ENCODE measurements at places on chromosomes 11 and 22.

GRCh38 chr11:1302461-1303125 lies 6.8 kb downstream of the TOLLIP start:
- DNase-seq, result no peak

DNA sequence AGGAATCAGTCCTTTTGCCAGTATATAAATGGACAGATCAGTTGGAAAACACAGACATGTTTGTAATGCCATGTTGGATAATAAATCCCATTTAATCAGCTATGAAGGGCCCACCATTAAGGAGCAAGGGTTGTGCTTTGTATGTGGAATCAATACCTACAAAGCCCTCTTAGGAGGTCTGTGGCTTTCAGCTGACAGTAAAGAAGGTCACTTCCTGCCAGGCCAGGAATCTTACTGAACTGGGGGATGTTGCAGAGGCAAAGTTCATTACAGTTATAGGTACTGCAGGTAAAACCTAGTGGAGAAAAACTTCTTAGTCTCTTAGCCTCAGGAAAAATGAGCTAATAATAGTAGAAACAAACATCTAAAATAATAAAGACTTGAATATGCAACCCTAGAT lies 129.5 kb downstream of the FAM76B start:
- DNase-seq, result no peak

DNA sequence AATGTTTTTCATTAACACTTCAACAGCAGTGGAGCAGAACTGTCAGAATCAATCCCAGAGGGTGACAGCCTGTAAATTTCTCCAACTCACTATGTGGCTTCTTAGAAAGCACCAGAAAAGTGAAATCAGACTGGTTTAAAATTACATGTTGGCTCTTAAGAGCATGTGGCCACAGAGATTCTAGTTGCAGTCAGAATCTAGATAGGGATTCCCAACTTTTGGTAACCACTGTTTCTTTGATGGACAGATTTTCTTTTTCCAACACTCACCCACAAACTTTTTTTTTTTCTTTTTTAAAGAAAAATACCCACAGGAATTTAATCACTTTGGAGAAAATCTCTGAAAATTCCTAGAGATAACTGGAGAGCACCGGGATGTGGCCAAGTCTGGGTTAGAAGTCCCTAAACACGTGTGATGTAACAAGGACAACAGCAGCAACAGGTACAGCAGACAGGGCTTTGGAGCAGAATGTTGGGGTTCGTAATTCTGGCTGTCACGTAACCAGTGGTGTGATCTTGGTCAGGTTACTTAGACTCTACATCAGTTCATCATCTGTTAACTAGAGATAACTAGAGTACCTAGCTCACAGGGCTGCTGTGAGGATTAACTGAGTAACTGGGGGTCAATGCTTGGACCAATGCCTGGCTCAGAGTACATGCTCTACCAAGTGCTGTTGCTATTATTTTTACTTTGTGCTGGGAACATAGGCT lies 100.1 kb downstream of the NAT10 start:
- DNase-seq, result no peak

GRCh38 chr11:6755303-6755952 lies 16.3 kb downstream of the OR2AG2 start:
- DNase-seq, result peak; percentile 41

GRCh38 chr11:117423046-117423575 lies 95.5 kb downstream of the CEP164 start:
- DNase-seq, result no peak

GRCh38 chr22:32809786-32810554 lies 8.5 kb downstream of the TIMP3 start:
- DNase-seq, result no peak

DNA sequence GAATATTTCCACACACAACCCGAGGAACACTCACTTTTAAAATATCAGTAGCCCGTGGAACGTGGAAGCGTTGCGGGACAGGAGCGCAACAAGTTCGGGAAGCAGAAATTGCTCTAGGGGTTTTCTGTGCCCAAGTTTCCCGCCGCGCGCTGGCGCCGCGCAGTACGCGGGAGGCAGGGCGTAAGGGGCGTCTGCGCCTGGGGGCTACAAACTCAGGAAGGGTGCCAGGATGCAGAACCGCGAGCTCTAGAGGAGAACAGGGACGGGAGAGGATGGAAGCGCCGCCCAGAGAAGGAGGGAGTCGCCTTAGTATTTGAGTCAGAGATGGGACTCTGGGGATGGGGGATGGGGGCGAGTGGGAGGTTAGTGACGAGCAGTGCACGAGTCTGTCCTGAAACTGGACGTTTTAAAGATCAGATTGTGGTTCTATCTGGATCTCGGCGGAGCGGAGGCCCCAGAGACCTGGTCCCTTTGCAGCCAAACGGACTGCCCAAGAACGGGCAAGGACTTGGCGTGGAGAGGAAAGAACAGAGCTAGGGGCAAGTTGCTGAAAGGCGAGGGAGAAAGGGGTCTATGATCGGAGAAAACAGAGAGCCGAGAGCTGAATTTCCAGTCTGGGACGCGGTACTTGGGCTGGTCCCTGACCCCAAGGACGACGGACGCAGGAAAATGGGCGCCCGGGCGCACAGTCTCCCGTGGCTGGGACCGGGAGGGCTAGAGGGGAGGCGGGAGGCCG lies 4.7 kb downstream of the BSX start:
- no peak for DNase-seq

DNA sequence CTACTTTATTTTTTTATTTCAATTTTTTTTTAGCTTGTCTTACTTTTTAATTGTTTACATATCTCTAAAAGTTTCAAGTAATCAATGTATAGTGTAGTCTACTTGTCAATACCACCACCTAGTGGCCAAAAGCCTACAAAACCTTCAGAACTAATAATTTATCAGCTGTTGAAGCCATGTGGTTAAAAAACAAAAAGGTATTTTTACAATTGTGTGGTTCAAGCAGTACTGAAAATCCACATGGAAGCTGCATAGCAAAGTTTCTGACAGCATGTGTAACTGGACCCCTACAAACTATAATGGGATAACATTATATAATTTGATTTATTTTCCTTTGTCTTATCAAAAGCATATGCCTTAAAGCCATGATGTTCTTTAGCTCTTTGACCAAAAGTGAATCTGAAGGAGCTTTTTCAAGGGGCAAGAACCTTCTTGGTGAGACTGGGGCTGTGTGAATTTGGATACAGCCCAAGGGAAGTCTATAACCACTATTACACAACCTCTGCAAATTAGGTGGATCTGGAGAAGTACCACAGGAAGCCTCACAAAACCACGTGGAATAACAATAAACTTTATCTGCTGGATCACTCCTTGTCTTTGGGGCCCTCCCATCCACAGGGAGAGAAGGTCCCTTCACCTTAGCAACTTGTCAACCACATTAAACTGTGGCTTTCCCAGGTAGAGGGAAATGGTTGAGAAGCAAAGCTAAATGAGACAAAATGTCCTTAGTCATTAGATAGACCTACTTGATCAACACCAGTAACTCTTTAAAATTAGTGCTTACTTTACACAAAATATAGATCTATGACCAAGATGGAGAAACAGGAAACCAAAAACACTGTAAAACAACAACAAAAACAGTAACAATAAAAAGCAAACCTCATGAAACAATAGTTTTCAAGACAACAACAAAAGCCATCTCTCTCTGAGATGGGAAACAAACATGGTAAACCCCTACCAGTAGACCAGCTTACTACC lies 9.9 kb downstream of the NARS2 start:
- peak; percentile 72 for DNase-seq

DNA sequence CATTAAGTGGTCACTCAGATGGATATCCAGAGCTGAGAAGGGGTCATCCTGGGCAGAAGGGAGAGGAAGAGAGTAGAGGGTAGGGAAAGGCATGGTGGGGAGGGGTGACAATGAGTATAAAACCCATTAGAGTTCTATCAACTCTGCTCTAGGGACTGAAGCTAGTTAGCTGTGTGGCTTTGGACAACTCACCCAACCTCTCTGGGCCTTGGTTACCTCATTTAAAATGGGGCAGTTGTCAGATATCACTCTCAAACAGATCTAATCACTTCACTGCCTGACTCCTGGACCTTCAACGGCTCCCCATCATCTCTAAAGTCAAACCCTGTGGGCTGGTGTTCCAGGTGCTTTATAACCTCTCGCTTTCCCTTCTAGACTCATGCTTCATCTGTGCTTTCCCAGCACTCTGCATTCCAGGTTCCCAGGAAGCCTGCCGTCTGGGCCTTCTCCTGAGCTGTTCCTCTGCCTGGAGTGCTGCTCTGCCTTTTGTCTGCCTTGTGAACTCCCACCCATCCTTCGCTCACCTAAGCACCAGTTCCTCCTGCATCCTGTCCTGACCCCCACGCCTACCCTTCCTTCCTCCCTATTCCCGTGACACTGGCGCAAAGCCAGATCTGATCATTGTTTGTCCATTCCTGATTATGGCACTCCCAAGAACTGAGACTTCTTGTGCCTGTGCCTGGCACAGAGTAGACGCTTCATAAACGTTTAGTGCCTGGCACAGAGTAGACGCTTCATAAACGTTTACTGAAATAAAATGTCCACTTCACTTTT lies 22.3 kb upstream of the KCNJ11 start:
- DNase-seq, result no peak

DNA sequence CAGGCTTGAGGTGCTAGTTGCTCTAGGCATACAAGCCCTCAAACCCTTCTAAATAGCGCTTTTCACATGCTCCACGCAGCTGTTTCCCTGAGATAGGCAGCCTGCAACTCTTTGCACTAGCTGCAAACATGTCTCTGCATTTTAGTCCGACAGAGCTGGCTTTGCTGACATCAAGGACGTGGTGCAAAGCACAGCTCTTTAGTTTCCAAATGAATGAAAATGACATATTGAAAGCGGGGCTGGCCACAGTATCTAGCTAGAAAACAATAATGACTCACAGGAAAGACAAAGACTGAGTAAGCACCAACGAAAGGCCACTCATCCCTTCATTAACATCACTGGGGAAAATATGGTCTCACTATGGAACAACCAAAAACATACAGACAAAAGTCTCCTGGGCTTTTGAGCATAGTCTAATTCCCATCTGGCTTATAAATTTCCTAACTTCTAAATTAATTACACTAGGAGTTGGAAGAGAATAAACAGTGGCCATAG lies 15.3 kb upstream of the ZC3H12C start:
- peak; percentile 83 for DNase-seq

GRCh38 chr11:117205211-117205818 lies 6.1 kb downstream of the TAGLN start:
- DNase-seq, result no peak

DNA sequence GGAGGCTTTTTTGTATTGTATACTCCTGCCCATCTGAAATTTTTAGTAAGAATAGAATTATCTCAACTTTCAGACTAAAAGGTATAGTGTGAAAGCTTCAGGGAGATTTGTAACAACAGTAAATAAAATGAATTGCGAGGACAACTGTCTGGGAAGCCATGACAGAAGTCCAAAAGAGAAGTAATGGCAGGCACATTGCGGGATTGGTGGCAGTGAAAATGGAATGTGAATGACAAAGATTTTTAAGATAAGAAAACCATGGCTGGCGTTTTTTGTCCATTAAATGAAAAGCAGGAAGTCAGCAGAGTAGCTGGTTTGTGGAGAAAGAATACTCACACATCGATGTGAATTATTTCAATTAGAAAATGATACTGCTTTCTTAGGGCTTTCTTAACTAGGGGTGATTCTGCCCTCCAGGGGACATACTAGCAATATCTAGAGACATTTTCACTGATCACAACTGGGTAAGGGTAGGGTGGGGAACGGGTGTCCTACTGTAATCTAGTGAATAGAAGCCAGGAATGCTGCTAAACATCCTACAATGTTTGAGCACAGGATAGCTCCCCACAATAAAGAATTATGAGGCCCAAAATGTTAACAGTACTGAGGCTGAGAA lies 1.6 kb downstream of the NPAT start:
- DNase-seq, result peak; percentile 30

DNA sequence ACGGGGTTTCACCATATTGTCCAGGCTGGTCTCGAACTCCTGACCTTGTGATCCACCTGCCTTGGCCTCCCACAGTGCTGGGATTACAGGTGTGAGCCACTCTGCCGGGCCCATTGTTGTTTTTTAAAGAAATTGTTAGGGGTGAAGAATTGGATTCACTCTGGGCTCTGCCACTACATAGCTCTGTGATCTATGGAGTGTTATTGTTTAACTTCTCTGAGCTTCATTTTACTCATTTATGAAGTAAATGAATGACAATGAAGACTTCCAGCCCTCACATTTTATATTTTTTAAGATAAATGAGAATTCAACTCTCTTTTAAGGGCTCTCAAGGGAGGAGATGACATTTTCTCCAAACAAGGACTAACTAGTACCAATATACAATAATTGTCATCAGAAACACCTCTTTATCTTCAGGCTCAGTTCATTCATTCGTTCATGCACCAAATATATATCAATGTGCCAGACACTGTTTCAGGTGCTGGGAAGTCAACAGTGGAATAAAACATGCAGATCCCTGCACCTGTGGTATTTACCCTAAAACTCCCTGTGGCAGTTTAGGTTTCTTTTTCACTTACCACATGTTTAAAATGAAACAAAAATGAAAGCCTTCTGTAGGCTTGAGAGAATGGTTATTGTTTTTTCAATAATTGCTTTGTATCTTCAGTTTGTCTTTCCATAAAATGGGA lies 23.5 kb upstream of the GRAMD1B start:
- no peak for DNase-seq
